Activated T-helper 17 cell treated with anti-CD3 and anti-CD28 coated beads, Interleukin-2, amount 50 U/mL, for 72 hours (primary cell): ENCODE measurements at places on chromosomes 11 and 22. TPM values are rescaled to one million over a fixed set of nuclear protein-coding genes. Genes with fewer than 3 reads are reported as not detected.

GRCh38 chr22:17130199-17130598 is 9.0 kb upstream of the TMEM121B start:
- peak; percentile 83 for ATAC-seq

DNA sequence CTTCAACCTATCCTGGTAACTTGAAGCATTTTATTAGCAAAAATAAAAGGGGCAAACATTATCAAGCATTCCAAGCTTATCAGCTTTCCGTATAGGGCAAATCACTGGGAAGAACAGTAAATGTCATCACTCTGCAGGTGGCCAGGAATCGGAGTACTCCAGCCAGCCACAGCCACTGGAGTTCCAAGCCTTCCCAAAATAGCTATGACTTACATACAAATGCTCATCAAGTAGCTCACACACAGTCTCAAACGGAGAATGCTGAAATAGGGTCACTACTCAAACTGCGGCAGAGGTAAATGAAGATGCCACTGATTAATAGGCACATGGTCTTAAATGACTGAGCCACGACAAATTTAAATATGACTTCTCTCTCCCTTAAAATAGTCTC is 2.1 kb downstream of the USP28 start:
- ATAC-seq = no peak

INS gene
- total RNA-seq = not detected

GRCh38 chr22:44184006-44184405 is 3.3 kb downstream of the PARVG start:
- ATAC-seq = no peak

GRCh38 chr11:3200388-3201111 is 18.1 kb downstream of the MRGPRG start:
- no peak for ATAC-seq

DNA sequence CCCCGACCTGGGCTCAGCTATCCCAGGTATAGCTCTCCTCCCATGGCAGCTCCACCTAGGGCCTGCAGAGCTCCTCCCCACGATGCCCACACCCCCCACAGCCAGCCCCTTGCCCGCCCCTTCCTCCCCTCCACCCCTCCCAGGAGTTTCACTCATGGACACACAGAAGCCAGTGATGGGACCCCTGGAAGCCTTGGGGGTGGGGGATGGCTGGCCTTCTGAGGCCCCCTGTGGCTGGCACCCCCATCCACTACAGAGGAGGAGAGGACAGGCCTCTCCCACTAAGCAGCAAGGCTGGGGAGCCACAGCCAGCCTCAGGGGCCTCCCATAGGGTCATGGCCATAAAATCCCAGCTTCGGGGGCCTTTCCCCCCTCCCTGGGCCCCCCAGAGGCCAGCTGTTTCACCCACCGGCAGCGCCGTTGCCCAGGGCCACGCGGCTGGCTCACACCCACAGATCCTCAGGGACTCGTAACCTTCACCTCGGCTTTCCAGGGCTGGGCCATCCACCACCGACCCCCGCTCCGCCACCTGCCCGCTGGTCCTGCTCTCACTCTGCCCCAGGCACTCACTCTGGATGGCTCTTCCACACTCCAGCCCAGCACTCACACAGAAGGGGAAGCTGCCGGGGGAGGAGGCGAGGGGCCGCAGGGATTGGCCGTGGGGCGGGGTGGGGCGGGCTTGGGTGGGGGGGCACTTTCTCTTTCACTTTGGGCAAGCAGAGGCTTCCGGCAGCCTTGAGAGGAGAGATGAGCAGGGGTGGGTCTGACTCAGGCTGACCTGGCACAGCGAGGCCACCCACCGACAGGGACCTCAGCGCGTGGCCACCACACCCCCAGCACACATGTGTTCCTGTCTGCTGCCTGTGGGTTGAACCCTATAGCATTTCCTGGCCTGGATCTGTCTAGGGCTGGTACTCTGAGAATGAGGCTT is 2.2 kb downstream of the SLC25A22 start:
- peak; percentile 82 for ATAC-seq

- ATAC-seq = no peak
Measured at GRCh38 chr11:94635072-94635471, 67.9 kb downstream of the PIWIL4 start.

DNA sequence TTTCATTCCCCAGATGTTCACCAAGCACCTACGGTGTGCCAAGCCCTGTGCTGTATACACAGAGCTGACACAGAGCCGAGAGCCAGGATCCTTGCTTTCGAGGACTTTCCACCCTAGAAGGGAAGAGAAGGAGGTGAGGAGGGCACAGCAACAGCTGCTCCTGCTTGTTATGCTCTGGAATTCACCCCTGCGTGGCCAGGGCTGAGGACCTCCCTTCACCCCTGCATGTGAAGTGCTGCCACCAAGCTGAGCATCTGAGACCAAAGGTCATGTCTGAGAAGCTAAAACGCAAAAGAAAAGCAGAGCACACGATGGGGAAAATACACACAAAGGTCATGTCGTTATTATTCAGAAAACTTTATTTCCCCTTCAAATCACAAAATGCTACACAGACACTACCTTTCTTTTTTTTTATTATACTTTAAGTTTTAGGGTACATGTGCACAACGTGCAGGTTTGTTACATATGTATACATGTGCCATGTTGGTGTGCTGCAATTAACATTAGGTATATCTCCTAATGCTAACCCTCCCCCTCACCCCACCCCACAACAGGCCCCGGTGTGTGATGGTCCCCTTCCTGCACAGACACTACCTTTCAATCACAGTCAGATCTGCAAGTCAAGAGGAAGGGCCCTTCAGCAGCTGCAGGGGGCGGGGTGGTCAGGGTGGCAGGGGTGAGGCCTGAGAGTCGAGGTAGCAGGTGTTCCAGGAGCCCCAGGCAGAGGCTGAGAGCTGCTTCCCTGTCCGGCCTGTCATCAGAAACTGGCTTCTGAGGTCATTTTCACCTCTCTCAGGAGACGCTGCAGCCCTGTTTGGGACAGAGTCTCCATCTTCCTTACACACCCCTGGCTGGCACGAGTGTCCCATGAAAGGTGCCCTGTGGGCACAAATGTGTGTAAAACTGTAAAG is 40.1 kb upstream of the PRR5 start:
- ATAC-seq = no peak

DNA sequence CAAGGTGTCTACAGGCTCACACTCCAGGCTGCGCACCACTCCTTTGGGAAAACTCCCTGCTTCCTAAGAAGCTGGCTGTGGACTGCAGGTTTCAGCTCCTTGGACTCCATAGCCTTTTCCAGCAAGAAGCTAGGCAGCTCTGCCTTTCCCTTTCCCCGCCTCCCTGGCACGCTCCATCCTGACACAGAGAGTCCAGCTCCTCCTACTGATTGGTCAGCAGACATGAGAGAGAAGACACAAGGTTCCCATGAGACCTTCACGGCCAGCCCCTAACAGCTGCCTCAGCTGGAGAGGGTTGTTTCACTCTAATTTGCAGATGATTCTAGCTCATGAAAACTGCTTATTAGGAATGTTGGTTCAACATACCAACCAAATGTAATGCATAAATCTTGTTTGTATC is 27.6 kb downstream of the TENM4 start:
- no peak for ATAC-seq

PATE2 gene
- total RNA-seq = not detected

GRCh38 chr11:121577106-121577848 is 124.5 kb upstream of the SORL1-AS1 start:
- no peak for ATAC-seq

- ATAC-seq = no peak
Measured at GRCh38 chr11:132455044-132455443, 1077.3 kb downstream of the OPCML start.

DNA sequence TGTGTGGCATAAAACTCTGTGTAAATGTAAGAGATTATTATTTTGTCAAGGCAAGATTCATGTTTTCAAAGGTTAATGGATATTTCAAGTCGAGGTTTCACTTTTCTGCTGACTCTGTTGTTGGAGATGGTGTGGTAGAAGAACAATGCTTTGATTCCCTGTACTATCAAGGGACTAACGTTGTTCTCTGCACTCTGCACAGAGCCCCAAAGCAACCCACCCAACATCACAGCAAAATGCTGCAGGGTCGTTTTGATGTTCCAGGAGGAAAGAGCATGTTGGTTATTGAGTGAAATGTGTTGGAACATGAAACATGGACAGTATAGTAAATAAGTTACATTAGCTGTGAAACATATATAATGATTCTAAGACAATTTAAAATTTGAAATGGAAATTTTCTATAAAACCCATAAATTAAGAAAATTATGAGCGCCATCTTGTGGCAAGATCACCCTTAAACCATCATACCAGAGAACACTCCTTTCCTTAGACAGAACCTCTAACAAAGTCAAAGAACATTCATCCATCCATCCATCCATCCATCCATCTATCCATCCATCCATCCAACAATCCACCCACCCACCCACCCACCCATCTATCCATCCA is 164.4 kb upstream of the ZBED5 start:
- ATAC-seq = no peak

DNA sequence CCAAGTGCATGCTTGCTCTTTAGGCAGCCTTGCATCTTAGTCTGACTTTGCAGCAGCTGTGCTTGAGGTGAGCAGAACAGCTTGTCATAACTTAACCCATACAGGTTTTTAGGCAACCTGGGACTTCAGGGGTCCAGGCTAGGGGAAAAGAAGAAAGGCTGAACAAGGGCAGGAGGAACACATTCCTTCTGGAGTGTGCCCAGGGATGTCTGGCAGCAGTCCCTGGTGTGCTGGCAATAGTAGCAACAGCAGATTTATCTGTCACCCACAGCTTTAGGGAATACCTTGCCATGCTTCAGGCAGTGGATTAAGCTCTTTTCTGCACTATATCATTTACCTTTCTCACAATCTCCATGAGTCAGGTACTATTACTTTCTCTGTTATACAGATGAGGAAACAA is 513.0 kb downstream of the RAB38 start:
- ATAC-seq = no peak

DNA sequence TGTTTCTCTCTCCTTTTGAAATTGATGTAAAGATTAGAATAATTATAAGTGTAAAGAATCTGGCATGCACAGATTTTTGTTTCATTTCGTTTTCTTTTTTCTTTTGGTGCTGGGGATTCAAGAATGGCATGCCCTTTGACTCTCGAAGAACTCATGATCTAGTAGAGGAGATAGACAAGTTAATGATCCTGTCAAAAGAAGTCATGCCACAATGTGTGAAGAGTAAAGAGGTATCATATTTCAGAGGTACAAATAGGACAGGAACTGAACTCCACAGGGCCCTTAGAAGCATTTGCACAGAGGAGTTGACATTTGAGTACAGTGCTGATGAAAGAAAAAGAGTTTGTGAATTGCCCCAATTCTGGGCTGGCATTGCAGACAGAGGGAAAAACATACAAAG is 708.0 kb upstream of the ARHGAP42 start:
- no peak for ATAC-seq

TSSK2 gene
- total RNA-seq = not detected

CUL5 gene
- total RNA-seq = 32.3 TPM

DNA sequence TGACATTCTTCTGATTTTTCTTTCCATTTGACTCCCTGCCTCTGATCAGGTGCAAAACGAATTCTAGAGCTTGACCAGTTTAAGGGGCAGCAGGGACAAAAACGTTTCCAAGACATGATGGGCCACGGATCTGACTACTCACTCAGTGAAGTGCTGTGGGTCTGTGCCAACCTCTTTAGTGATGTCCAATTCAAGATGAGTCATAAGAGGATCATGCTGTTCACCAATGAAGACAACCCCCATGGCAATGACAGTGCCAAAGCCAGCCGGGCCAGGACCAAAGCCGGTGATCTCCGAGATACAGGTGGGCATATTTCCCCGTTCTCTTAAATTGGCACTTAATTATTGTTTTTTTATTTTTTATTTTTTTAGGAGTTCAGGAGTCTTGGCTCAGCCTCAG is 15.4 kb downstream of the XRCC6 start:
- no peak for ATAC-seq

DNA sequence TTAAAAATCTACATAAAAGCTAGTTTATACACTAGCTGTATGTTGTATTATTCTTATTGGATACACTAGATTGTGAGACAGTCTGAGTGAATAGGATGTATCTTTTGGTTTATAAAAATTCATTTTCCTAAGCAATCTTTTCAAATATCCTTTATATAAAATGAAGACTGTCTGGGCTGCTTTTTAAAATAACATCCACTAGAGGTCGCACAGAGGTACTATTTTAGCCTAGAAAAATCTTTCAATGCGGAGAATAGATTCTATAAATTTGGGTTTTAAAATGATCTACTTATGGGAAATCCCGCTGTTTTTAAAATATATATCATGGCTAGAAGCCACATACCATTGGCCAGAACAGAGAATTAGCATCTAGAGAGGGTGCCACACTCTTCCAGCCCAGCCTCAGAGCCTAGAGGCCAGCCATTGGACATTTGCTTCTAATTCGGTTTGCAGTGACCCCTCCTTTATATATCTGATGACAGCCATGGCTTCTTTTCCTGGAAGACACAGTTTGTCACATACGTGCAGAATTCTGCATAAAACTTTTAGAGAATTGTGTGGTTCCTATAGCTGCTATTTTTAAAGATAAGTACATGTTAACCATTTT is 7.3 kb downstream of the C11orf97 start:
- no peak for ATAC-seq

ANO1 gene
- 0.09 TPM for total RNA-seq

NEFH gene
- total RNA-seq = 2.9 TPM

- no peak for ATAC-seq
Measured at GRCh38 chr11:20631519-20632168, 32.2 kb downstream of the SLC6A5 start.

DNA sequence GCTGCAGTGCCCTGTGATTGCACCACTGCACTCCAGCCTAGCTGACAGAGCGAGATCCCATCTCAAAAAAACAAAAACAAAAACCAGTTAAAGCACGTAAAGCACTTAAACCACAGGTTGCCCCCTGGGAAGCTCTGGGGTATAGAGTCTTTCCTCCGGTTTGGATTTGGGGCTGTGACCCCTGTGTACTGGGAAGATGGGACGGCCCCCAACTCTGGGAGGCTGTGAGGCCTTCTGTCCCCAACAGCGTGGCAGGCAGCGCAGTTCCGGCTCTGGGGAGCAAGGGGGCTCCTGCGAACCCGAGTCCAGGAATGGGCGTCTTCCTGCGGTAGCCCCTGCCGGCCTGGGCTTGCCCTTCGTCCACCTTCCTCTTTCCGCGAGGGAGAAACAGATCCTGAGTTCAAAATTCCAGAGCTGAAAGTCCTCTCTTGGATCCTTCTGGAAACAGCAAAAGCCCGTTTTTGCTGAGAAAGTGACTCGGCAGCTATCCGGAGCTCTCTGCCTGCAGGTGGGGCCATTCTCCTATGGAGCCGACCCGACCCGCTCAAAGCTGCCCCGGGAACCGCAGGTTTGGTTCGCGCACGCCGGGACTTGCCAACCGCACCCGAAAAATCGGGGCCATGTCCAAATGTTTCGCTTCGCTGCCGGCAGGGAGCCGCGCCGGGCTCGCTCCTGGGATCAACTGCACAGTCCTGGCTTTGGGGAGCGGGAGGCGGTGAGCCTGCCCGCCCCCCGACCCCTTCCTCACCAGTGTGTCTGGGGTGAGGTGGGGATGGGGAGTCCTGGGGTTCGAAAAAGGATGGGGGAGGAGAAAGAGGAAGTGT is 36.3 kb upstream of the POLA2 start:
- peak; percentile 83 for ATAC-seq
